ENCODE measurements at places on chromosomes 3 and 15. TPM values are rescaled to one million over a fixed set of nuclear protein-coding genes. Genes with fewer than 3 reads are reported as not detected.

The PP2D1 gene
- total RNA-seq, result not detected

The DPPA2 gene
- total RNA-seq, result not detected

DNA sequence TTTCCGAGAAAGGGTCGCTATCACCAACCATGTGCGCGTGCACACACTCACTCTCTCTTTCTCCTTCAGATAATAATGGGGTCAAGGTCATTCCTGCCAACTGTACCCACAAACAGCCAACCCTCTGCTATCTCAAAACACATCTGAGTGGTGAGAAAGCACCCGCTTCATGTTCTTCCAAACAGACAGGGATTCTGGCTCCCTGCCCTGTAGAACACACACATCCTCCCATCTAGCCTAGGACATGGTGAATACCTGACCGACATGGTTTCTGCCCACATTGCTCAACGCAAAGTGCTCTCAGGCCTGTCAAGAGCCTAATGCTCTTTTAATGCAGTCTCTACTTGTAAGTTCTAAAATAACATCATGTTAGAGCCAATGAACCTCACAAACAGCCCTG is 302.2 kb downstream of the FOXP1 start:
- no peak for DNase-seq

- no peak for DNase-seq
Observed at GRCh38 chr15:35934383-35935049, 388.6 kb upstream of the DPH6 start.

DNA sequence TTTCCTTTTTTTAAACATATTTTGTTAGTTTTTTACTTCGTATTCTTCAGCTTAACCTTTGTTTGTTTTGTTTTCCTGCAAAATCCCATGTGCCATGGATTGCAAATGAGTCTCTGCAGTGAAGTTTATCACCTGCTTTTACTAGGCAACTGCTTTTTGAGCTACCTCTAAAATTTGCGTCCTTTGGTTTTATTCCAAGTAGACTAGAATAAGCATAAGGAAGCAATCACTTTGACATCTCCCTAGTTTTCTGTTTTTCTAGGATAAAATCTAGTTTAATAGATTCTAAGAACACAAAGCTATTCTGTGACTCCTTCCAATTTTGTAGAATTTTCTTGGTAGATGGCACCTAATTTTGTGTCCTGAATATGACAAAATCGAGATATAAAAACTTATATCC is 1059.2 kb downstream of the OTOL1 start:
- DNase-seq, result no peak

DNA sequence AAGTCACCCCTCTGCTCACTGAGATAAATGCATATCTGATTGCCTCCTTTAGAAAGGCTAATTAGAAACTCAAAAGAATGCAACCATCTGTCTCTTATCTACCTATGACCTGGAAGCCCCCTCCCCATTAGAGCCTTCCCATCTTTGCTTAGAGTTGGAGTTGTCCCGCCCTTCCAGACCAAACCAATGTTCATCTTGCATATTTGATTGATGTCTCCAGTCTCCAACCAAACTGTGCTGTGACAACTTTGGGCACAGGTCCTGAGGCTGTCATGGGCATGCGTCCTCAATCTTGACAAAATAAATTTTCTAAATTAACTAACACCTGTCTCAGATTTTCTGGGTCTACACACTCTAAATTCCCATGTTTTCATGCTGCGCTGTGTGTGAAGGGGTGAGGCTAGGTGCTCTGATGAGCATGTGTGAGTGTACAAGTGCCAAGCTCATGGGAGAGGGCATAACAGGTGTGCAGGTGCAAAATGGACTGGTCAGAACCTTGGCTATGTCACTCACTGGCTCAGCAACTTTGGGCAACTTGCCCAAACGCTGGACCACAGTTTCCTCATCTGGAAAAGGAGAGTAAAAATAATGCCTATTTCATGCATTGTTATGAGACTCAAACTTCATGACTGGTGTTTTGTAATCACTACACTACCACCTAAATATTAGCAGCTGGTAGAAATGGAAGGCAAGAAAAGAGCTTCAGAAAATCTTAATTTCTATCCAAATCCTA is 7.2 kb downstream of the DAPK2 start:
- DNase-seq, result no peak

The ZPLD1 gene
- total RNA-seq, result not detected

The SCAANT1 gene
- total RNA-seq, result not detected

DNA sequence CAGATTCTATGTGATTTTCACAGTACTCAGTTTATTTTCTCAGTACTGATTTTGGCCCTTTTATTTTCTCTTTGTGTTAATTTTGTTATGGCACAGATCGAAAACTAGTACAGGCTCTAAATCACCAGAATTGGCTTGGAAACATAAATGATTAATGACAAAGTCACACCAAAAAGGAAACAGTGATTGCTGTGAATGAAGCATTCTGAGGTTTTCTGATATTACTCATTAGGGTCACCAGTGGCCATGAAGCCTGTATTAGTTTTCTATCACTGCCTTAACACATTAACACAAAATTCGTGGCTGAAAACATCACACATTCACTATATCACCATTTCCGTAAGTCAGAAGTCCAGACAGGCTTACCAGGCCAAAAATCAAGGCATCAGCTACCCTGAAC is 343.0 kb upstream of the THRB start:
- no peak for DNase-seq

DNA sequence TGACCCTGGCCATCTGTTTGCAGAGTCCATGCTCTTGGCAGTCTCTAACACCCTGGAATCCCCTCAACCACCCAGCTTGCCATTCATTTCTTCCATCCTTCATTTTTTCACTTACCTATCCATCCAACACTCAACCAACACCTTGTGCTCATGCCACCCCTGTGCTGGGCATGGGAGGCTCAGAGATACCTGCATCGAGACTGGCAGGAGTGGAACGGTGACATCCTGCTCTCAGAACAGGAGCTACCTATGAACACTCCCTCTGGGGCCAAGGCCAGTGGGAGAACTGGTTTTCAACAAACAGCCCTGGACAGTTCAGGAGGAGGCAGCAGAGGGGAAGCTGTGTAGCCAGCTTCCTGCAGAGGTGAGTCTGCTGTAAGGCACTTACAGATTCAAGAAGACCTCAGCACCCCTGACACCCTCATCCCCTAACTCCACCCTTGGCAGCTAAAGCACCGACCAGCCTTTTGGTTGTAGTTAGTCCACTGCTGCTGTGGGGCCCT is 19.5 kb upstream of the ATP2B2 start:
- DNase-seq, result no peak

The HSPBAP1 gene
- 6.6 TPM for total RNA-seq

DNA sequence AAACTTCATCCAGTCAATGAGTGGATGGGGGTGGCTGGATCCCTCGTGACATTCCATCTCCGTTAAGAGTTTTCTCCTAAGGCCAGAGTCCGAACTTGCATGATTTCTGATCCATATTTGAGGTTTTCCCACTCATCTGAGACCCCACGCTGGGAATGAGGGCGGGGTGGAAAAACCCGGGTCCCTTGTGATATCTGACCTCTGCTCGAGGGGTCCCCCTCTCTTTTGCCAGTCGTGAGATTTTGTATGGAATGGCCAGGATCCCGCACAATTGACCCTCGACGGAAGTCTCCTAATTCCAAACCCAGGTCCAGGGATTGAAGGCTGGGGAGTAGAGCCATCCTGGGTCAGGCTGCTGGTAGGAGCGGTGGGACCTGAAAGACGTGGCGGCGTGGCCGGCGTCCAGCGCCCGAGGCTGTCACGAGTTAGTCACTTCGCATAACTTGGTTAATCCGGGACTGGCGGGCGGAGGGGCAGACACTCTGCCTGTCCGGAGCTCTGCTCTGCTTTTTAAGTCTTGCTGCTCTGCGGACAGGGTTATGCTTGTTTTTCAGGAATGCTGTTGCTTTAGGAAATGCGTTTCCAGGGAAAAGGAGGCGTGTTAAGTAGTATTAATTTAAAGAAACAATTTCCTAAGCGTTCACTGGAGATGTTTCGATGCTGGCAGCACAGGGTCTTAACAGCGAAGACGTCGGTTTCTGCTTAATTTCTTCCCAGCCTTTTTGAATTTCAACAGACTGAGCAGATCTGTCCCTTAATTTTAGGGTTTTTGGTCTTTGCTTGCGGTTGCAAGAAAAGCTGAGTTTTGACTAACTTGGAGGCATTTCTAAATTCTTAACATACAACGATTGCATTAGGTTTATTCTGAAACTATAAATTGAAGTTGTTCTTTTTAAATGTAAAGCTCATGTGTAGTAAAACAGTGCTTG is 69.7 kb upstream of the LRRFIP2 start:
- peak; percentile 44 for DNase-seq

DNA sequence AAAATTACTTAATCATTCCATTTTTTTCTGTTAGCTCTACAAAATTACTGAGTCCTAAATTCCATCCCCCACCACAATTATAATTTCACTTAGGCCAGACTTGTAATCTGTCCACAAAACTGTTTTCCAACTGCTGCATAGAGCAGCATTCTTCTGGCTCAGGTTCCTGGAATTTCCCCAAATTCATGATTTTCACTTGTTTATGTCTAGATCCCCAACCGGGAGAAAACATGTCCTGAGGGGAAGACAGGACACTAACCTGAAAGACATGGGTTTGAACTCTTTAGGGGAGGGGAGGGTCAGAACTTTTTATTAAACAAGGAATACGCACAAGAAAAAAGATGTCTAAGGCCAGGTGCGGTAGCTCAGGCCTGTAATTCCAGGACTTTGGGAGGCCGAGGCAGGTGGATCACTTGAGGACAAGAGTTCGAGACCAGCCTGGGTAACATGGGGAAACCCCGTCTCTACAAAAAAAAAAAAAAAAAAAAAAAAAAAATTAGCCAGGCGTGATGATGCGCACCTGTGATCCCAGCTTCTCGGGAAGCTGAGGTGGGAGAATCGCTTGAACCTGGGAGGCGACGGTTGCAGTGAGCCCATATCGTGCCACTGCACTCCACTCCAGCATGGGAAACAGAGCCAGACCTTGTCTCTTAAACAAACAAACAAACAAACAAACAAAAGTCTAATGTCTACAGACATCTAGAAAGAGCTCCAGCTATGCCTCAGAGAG is 1.5 kb downstream of the ETFA start:
- DNase-seq, result no peak

- no peak for DNase-seq
Observed at GRCh38 chr3:151197981-151198767, 4.8 kb downstream of the GPR171 start.

GRCh38 chr3:32392536-32393302 is 1.1 kb downstream of the CMTM7 start:
- no peak for DNase-seq

The ATXN7 gene
- 27.5 TPM for total RNA-seq

The RLBP1 gene
- total RNA-seq, result 0.12 TPM

The EHD4 gene
- total RNA-seq, result 28.0 TPM

DNA sequence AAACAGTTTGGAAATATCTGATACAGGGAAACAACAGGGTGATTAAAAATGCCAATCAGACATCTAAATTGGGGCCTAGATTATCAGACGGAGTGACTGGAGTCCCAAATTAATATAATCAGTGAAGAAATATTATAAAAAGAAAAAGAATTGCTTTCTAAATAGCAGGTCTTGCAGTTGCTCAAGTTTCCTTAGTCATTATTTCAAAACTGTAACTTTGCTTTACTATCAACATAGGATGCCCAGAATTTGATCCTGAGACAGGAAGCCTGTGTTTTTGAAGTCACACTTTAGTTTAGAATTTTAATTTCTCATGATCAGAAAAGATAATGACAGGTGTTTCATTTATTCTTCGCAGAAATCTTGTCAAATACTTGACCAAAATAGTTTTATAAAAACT is 105.9 kb downstream of the IL1RAP start:
- no peak for DNase-seq

DNA sequence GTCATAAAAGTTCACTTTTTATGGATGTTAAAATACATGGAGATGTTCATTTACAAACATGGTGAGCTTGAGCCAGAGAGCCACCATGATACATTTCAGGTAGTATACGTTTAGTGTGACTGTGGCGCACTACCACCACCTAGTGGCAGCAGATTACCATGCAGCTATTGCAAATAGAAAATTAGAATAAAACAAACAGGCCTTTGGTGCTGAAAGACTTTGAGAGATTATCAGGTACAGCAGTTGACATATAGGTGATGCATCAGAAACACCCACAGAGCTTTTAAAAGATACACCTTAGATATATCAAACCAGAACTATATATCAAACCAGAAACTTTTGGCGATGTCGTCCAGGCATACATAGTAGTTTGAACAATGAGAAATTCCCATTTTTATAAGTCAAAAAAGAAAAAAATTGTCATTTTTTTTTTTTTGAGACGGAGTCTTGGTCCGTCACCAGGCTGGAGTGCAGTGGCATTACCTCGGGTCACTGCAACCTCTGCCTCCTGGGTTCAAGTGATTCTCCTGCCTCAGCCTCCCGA is 42.0 kb upstream of the ICE2 start:
- DNase-seq, result peak; percentile 57

DNA sequence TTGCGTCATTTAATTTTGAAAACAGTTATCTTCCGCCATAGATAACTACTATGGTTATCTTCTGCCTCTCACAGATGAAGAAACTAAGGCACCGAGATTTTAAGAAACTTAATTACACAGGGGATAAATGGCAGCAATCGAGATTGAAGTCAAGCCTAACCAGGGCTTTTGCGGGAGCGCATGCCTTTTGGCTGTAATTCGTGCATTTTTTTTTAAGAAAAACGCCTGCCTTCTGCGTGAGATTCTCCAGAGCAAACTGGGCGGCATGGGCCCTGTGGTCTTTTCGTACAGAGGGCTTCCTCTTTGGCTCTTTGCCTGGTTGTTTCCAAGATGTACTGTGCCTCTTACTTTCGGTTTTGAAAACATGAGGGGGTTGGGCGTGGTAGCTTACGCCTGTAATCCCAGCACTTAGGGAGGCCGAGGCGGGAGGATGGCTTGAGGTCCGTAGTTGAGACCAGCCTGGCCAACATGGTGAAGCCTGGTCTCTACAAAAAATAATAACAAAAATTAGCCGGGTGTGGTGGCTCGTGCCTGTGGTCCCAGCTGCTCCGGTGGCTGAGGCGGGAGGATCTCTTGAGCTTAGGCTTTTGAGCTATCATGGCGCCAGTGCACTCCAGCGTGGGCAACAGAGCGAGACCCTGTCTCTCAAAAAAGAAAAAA is 1.2 kb downstream of the B2M start:
- DNase-seq, result peak; percentile 54

- DNase-seq, result no peak
Observed at GRCh38 chr3:55572816-55573215, 85.7 kb upstream of the WNT5A start.

All from HCT116 (cell line).